ENCODE measurements at places on chromosomes 13 and 19.

DNA sequence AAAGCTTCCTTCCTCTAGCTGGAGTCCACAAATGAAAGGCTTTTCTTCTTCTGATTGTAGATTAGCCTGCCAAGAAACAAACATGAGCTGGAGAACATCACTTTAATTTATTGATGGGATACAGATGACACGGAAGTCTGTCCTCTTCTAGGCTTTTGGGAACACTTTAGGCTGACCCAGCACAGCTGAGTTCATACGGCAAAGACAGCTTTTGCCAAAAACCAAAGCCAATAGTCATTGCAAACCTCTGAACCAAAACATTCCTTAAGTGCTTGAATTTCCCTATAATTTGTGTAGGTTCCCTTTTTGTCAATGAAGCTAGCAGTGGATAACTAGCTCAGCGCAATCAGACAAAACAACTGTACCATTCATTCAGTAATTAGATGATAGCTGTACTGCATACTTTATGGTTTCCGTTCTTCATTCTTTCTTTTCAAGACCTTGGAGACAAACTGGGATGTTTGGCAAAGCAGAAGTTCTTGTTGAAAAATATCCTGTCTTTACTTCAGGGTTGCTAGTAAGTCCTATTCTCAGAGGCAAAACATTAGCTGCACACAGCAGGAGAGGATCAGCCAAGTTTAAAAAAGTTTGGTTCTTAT, 95.7 kb upstream of the SPRY2 start:
- DNase-seq: no peak

DNA sequence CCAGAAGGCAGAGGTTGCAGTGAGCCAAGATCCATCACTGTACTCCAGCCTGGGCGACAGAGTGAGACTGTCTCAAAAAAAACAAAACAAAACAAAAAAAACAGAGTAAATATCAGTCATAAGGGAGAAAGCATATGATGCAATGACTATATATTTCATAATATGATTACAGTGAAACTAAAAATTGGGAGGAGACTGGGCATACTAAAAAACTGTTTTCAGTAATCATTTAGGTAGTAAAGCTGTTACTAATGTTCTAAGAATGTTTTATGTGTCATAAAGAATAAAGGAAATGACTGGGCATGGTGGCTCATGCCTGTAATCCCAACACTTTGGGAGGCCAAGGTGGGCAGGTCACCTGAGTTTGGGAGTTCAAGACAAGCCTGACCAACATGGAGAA, 15.9 kb downstream of the ZNF573 start:
- DNase-seq: no peak

DNA sequence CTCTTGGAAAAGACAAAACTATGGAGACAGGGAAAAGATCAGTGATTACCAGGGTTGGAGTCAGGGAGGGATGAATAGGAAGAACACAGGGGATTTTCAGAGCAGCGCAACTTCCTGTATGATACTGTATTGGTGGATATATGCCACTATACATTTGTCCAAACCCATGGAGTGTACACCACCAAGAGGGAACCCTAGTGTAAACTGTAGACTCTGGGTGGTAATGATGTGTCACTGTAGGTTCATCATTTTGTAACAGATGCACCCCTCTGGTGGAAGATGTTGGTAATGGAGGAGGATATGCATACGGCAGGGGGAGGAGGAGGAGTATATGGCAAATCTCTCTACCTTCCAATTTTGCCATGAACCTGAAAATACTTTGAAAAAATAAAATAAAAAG, 68.1 kb downstream of the UFM1 start:
- DNase-seq: no peak

GRCh38 chr13:80550971-80551441, 210.1 kb upstream of the SPRY2 start:
- no peak for DNase-seq

- DNase-seq: no peak
These were observed 17.5 kb downstream of the MIPEP start for GRCh38 chr13:23871616-23872220.

DNA sequence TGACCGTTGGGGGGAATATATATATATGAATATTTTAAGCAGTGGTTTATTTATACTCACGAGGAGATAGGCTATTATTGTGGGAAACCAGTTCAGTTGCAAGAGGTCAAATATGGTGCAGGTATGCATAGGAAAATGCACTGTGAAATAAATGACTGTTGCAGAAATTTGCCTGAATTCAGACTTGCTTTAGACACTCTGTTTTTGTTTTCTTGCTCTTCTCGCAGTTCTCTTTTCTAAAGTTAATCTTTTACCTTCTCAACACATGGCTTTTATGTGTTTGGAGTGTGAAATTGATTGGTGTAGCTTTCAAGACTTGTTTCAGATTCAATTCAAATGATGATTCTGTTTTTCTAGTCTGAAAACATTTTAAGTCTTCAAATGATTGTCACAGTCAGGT, 109.7 kb downstream of the LRCH1 start:
- no peak for DNase-seq

GRCh38 chr13:95357875-95358274, 56.6 kb upstream of the ABCC4 start:
- DNase-seq: no peak

- no peak for DNase-seq
These were observed 28.7 kb upstream of the SLC7A10 start for GRCh38 chr19:33254245-33254824.

DNA sequence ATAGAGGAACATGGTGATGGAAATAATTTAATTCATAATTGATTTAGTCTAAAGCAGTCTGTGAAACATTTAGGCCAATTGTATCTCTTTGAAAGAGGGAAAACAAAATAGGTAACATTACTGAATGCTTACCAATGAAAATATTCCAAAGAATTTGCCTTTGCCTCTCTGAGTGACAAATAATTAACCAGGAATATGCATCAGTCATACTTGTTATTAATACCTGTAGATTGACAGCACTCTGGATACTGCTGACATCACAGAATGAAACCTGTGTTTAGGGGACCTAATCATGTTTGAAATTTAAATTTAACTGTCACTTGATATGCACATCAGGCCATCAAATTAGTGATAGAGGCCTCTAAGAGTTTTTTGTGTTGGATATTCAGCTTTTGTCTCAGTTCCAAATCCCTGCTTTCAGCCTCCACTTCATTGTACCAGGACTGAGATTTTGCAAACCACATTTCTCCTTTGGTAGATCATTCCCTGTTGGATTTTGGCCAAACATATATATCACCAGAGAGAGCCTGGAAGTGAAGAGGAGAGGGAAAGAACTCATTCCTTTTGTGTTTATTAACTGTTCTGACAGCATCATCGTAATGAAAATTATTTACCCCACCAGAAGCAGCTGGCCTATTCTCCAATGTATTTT, 64.8 kb upstream of the KLHL1 start:
- DNase-seq: no peak

- DNase-seq: no peak
These were observed 113.5 kb upstream of the EDNRB start for GRCh38 chr13:78032132-78032531.

GRCh38 chr13:113855931-113856715, 7.8 kb downstream of the GAS6 start:
- no peak for DNase-seq

- no peak for DNase-seq
These were observed 3.2 kb downstream of the ARHGAP35 start for GRCh38 chr19:46863818-46864629.

- no peak for DNase-seq
These were observed 87.0 kb upstream of the UBL3 start for GRCh38 chr13:29937379-29937778.

DNA sequence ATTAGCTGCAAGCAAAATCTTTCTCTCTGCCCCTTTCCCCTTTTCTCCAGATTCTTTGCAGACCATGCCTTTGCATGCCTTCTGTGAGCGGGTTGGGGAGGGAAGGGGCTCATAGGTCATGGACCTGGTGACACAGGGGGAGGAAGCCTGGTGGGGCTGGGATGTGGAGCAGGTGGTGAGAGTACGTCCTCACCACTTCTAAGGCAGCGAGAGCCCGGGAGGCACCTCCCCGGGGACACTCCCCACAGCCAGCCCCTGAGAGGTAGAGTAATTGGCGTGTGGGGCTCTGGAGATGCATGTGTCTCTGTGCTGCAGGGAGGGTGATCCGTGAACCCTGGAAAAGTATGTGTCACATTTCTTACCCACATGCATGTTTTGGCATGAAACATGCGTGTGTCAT, 42.5 kb upstream of the EHD2 start:
- no peak for DNase-seq

GRCh38 chr19:41974652-41975051, 15.5 kb upstream of the RABAC1 start:
- no peak for DNase-seq

DNA sequence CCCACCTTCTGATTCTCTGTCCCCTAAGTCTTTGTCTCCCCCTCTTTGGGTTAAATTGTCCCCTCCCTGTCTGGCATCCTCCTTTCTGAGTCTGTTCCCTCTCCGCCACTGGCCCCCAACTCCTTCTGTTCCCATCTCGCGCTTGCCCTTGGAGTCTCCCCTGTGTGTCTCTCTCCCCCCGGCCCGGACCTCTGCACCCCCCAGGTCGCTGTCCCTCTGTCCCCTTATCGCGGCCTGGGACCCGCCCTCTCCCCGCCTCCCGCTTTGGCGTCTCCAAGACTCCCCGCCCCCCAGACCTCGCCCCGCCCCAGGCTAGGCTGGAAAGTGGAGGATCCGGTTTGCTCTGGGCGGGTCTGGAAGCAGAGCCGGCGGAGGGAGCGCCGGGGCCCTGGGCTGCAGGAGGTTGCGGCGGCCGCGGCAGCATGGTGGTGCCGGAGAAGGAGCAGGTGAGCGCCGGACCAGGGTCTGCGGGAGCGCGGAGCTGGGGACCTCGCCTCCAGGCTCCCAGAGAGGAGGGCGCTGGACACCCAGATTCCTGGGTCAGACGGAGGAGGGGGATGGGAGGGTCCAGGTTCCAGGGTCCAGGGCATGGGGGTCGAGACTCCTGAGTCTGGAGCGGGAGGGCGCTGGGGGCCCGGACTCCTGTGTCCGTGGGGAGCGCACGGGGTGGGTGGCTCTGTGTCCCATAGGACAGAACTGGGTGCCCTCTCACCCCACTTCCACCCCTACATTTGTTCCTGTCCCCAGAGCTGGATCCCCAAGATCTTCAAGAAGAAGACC, at the start of gene TRPM4:
TSS of gene TRPM4 (plus strand) at position 348 of the 780 bp plus-strand sequence. CDS start at position 423, 75 bp downstream.
- no peak for DNase-seq

- DNase-seq: no peak
These were observed 5.5 kb upstream of the PTBP1 start for GRCh38 chr19:791567-792305.

- no peak for DNase-seq
These were observed 19.5 kb upstream of the TRPC4 start for GRCh38 chr13:37889102-37889501.
